NCI-H2227 treated with DMSO at 0.1 percent for 48 hours (cell line): ENCODE measurements at places on chromosomes 1 and 21.

DNA sequence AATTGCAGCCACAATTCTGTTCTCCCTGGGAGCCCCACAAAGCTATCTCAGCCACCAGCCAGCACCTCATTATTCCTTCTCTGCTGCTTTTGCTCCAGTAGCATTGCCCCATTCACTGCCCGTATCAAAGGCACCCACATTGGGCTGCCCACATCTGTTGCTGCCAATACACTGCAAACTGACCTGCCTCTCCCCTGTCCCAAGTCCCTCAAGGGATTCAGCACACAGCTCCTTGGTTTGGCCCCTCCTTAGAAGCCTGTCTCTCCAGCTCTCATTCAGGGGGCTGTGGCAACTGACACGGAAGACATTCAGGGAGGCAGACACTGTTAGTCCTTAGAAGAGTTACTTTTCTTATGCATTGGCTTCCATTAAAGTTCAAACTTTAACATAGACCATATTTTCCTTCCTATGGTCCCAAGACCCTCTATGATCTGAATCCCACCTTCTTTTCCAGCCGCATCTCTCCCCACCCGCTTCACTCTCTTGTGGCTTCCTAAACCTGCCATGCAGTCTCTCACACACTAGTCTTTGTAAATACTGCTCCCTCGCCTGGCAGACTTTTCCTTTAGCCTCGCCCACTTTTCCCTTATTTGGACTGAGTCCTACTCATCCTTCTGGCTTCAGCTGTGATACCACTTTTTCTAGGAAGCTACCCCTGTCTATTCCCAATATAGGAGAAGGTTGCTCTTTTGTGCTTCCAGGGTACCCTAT is 19.3 kb upstream of the KLHDC8A start:
- DNase-seq = peak; percentile 74

DNA sequence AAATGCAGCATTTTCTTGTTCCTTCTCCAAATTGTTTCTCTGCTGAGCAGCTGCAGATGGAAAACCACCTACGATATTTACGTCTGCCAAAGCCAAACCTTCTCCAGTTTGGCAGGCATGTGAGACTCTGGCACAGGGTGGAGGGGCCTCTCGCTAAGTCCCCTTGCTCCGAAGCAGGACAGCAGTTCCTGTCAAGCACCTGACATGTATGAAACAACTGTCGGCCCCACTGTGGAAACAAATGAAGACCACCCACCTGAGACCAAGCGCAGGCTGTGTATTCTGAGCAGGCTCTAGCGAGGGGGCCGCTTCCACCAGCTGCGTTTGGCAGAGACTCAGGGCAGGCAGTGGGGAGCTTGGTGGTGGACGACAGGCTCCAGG is 74.7 kb downstream of the RIPK4 start:
- DNase-seq = no peak

- no peak for DNase-seq
These were observed 16.8 kb upstream of the HHAT start for GRCh38 chr1:210311726-210312493.

DNA sequence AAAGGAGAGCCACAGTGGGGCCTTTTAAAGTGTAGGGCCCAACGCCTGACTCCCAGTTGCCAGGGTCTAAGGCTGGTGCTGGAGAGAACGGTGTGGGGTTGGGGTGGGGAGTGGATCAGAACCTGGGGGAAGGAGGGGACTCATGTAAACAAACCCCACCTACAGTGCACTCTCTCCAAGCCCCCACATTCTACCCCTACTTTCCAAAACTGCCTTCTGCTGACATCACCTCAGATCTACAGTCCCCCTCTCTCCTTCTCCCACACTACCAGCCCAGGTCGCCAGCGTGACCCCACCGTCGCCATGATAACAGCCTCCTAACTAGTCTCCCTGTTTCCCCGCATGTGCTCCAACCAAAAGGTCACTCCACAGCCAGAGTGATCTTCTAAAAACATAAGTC is 26.6 kb downstream of the TNNT2 start:
- DNase-seq = no peak

DNA sequence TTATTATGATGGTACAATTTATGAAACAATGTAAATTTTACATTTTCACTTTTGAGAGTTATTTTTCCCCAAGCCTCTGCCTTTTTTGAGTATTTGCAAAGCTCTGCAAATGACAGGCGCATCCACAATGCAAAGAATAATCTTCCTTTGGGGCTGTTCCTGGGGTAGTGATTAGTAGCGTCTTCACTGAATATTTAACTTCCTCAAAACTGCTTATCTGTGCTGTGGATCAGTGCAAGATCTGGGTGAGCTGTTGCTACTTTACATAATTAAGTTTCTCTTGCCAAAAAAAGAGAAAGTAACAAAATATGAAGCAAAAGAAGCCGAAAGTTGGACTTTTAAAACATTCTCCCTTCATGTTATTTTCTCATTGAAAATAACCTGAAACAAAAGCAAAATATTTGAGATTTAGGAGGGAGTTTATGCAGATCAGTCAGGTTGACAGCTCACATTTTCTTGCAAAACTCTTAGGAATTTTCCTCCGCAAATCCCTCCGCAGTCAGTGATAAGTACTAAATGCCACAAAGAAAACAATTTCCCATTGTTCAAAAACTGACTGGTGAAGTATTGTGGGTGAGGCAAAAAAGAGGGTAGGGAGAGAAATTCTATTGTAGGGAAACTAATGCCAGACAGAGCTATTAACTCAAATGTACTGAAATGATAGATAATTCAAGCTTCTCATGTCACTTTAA is 276.4 kb upstream of the B3GALT2 start:
- DNase-seq = no peak

- peak; percentile 95 for DNase-seq
These were observed 22.7 kb upstream of the ARF1 start for GRCh38 chr1:228059634-228060457.

- DNase-seq = no peak
These were observed 60.4 kb upstream of the DMRTB1 start for GRCh38 chr1:53398576-53399365.

DNA sequence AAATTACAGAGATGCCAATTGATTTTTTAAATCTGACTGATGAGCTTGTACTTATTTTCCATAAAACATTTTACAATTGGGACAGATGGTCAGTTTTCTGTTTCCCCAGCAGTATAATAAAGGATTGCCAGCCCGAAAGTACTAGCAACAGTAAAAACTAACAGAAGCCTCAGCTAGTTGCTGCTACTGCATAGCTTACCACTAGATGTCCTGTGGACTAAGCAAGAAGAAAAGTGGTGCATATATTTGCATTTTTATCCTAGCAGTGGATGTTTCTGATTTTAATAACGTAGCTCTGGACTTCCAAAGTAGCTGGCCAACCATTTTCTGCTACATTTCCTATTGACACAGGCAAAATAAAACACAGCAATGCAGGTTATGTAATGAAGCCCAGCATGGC is 241.5 kb downstream of the BARHL2 start:
- no peak for DNase-seq

- no peak for DNase-seq
These were observed 36.4 kb upstream of the HSD17B7 start for GRCh38 chr1:162753998-162754585.

GRCh38 chr1:68361346-68361910 is 88.3 kb downstream of the RPE65 start:
- DNase-seq = no peak

DNA sequence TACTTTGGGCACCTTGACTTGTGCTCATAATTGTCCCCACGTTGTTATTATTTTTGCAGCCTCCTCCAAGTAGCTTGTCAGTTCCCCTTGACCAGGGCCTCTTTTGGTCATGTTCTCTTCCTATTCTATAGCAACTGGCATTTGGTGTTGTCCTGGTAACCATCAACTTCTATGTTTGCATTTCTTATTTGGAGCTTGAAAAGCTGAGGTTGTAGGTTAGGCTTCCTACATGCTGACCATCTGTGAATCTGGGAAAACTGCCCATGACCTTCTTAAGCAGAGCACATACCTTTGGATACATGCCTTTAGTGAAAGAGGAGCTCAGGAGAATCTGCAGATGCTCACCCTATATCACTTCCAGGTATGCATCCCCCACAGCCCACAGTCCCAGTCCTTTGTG is 160.8 kb downstream of the HHAT start:
- no peak for DNase-seq

- no peak for DNase-seq
These were observed 52.5 kb downstream of the ANGPTL1 start for GRCh38 chr1:178818416-178818815.

DNA sequence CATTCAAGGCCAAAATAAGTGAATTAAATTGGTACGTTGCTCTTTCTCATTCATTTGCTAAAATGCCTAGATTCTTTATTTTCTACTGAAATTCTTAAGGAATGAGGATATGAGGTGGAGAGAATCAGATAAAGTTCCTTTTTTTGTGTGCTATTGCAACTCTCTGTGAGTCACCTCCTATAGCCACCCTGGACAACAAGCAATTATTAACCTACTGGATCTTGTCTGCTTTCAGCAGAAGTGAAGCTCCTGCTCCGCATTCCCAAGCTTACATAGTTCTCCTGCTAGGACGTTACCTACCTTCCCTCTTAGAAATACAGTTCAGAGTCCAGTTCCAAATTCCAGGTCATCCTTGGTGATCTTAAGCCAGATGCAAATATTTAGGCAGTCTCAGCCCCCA is 4.8 kb upstream of the KCNJ6 start:
- no peak for DNase-seq

DNA sequence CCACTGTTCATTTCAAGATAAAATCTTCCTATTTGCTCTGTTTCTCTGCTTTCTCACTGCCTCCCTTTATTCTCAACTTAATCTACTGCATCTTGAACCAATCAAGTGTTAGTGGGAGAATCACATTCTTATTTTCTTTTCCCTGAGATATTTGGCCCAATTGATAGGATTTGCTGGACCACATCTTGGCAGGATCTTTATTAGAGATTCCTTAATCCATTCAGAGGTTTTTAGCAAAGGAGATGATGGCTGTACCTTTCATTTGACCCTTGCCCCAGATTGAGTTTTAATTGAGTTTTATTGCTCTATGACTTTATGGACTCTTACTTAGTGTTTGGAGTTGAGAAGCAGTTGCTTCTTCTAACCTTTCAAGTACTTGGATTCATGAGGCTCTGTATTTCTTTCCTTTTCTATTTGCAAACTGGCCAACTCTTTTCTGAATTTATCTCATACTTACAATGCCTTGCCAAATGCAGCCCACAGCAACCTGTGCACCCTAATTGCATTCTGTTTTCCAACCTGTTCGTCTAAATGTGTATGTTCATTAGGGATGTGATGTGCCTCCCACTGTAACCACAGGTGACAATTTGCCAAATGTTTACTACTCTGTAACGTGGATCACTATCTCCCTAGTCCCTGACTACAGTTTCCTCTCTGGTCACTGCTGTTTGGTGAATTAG is 274.8 kb upstream of the KAZN start:
- no peak for DNase-seq

- no peak for DNase-seq
These were observed 222.7 kb upstream of the OLFM3 start for GRCh38 chr1:102219463-102219862.

DNA sequence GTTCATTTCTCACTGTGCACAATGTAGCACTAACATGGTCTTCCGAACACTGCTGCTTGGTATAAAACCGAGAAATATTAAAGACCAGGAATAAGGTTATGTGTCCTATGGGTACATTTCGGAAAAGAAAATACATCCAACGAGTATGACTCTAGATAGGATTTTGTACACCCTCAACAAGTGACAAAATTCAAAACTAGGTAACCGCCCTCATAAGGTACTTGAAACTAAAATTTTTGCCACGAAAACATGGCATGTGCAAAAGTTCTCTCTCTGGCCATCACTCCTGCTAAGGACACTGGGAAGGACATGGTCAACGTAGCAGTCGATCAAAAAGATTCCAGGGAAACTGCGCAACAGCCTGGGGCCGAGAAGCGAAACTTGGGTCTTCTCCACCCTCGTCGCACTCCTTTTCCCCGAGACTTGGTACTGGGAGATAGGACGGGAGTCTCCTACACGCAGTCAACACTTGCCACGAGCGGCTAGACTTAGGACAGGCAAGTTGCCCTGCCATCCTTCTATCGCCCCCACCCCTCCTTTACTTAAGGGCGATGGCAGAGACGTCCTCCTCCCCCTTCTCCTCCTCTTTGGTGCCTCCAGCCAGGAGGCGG is 338 bp upstream of the TOR1AIP1 start:
- DNase-seq = peak; percentile 97

- DNase-seq = no peak
These were observed 199.4 kb downstream of the LYPLAL1 start for GRCh38 chr1:219372916-219373615.

DNA sequence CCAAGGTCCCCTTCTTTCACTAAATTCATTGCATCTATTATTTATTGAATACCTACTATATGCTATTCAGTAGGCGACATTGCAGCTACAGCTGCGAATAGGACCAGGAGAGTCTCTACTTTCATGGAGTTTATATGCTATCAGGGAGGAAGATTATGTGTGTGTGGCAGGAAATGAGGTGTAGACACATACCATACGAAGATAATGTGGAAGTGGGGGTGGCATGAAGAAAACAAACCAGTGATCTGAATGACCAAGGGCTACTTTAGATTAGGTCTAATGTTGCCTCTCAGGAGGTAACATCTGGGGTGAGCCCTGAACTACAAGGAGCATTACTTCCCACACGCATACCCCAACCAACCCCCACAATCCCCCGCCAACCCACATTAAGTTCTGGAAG is 1.0 kb upstream of the PPIH start:
- DNase-seq = no peak

GRCh38 chr1:93692983-93693591 is 11.4 kb upstream of the BCAR3 start:
- no peak for DNase-seq

GRCh38 chr1:228275179-228275429 is 67.3 kb downstream of the OBSCN start:
- no peak for DNase-seq

- DNase-seq = no peak
These were observed 33.0 kb downstream of the LRRN2 start for GRCh38 chr1:204652497-204652896.

GRCh38 chr1:201217851-201218250 is 27.2 kb downstream of the IGFN1 start:
- no peak for DNase-seq

GRCh38 chr21:45482899-45483821 is 59.1 kb downstream of the SLC19A1 start:
- no peak for DNase-seq

DNA sequence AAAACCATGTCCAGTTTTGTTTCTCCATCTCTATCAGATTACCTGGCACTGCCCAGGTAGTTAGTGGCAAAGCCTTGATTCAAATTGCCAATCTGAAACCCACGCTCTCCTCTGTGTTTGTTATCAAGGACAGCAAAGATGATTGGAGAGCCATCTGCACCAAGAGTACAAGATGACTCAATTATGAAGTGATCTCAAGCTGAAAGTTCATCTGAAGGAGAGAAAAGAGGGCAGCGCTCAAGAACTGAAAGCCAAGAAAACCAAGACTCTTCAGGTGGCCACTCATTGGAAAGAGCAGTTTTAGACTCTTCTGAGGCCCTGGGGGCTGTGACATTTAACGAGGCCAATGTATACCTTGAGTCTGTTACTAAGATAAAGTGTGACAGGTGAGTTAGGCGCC is 13.8 kb downstream of the RXRG start:
- DNase-seq = no peak
